ENCODE measurements at places on chromosomes 6 and 20.

- no peak for DNase-seq
Observed at GRCh38 chr6:97689078-97689754, 406.2 kb upstream of the MMS22L start.

DNA sequence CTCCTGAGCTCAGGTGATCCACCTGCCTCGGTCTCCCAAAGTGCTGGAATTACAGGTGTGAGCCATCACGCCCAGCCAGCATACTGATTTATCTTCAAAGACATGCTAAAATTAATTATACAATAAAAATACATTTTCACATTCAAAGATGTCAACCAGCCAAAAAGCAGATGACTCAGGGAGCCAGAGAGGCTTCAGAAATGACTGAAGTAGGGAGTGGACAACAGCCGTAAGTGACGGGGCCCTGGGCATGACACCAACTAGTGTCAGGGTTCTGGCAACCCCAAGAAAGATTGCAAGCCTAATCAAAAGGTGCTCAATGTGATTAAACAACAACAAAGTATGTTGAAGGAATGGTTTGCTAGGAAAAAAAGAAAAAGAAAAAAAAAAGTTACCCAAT lies 28.4 kb downstream of the GPLD1 start:
- DNase-seq = no peak

DNA sequence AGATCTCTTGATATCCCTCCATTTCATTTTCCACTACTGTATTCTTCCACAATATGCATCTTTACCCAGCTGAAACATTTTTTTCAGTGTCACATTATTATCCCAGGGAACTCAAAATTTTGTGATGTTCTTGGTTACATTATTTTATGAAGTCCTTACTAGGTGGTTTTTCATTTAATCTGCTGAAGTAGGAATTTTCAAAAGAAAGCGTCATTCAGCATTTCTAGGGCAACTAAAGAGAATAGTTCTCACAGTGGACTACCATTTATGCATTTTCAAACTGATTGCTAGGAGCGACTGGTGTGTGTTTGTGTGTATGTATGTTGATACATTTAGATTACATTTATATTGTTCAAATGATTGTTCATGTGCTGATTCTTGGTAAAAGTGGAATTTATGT lies 2.4 kb upstream of the TMEM30A start:
- DNase-seq = no peak

DNA sequence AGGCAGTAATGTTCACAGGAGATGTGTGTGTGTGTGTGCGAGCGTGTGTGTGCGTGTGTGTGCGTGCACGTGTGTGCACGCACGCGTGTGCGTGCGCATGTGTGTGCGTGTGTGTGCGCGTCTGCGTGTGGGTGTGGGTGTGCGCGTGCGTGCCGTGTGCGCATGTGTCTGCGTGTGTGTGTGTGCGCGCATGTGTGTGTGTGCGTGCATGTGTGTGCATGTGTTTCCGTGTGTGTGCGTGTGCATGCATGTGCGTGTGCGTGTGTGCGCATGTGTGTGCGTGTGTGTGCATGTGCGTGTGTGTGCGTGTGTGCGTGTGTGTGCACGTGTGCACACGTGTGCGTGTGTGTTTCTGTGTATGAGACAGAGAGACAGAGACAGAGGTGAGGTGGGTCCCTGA lies 136.0 kb upstream of the CST7 start:
- DNase-seq = no peak

- no peak for DNase-seq
Observed at GRCh38 chr20:47143657-47144056, 212.8 kb downstream of the ZMYND8 start.

GRCh38 chr20:1908191-1908590 lies 13.0 kb downstream of the SIRPA start:
- no peak for DNase-seq

GRCh38 chr20:18079756-18080353 lies 22.1 kb upstream of the OVOL2 start:
- no peak for DNase-seq

DNA sequence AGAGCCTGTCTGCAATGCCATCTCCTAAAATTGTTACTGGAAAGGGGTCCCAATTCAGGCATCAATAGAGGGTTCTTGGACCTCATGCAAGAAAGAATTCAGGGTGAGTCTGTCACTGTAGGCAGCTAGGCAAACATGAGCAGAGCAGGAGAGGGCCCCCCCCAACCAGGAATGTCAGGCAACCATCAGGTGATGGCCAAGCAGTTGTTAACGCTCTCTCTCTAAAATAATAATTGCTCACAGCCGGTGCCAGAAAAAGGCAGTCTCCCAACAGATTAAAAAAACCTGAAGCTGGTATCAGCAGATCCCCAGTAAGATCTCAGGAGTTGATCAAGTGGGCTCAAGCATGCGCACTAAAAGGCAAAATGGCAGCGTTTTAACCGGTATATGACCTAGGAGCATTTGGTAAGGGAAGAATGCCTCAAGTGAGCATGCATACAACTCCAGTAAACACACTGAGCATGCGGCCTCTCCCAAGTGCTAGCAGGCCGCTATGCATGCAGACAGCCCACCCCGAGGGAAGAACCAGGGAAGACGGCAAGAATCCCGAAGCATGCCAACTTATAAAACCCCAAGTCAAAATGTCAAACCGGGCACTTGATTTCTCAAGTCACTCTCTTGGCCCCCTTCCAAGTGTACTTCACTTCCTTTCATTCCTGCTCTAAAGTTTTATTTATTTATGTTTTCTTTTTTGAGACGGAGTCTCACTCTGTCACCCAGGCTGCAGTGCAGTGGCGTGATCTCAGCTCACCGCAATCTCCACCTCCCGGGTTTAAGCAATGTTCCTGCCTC lies 44.0 kb upstream of the RNGTT start:
- no peak for DNase-seq

DNA sequence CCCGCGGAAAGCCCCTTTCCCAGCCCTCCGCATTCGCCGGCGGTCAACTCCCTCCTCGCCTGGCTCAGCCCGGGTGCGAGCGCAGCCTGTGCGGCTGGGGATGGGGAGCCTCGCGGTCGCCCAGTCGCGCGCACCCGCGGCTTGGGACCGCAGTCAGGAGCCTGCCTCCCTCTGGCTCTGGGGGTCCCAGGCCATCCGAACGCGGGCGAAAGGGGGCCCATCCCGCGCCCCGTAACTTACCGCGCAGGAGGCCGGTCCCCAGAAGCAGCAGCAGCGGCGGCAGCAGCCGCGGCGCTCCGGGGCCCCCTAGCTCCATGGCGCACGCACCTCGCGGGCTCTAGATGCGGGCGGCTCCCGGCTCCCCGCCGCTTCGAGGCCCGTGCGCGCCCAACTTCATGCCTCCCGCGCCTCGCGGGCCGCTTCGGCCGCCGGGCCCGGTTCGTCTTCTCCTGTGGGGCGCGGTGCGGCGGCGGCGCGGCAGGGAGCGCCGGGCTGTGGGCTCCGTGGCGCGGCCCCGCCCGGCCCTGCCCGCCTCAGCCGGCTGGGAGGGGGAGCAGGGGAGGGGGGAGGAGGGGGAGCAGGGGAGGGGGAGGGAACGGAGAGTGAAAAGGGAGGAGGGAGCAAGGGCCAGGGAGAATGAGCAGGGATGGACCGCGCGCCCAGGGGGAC lies at the start of gene CHRNA4:
TSS of gene CHRNA4 (minus strand) at position 500 of the 669 bp plus-strand sequence. CDS start at position 316, 184 bp downstream.
- DNase-seq = no peak
